ENCODE measurements at places on chromosomes 3 and 15. TPM values are rescaled to one million over a fixed set of nuclear protein-coding genes. Genes with fewer than 3 reads are reported as not detected.

- DNase-seq, result no peak
Observed at GRCh38 chr15:92724144-92724543, 68.6 kb upstream of the FAM174B start.

DNA sequence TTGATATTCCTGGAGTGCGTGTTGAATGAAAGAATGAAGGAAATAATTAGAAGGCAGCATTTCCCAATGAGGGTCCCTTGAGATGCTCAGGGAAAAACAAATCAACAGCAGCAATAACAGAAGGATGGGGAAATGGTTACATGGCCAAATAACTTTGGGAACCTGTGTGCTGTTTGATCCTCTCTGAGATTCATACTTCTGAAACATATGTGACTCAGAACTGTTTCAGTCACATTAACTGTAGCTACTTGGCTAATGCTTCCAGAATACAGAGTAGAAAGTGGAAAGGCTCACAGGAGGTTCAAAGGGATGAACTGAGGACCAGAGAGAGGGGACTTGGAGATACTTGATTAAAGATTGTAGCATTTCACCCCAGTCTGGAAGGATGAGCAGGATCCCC, 258.2 kb downstream of the SLCO3A1 start:
- no peak for DNase-seq

The MCF2L2 gene
- 0.84 TPM for total RNA-seq

The ADGRG7 gene
- total RNA-seq, result not detected

The XXYLT1 gene
- 6.0 TPM for total RNA-seq

The ANKRD34C gene
- not detected for total RNA-seq

- no peak for DNase-seq
Observed at GRCh38 chr15:100199711-100200286, 142.0 kb downstream of the ADAMTS17 start.

DNA sequence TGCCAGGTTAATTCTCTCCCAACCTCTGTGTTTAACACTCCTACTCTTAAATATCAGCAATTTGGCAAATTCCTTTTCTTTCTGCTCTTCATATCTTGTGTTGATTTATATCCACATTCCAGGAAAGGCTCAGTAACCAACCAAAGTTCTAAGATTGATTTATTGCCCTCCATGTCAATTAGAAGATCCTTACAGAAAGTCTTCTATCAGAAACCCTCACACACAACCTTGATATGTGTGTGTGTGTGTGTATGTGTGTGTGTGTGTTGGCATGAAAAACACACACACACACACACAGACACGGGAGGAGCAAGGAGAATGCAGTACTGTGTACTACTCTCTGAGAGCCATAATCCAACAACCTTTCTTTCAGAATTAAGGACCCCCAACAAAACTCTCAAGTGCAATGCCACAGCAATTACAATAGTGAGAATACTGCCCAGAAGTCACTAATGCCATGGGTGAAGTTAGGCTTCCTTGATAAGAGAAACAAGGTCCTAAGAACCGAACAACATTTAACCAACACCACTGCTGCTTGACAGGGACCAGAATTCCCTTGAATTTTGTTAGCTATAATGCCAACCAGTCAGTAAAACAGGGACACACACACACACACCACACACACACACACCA, 1.1 kb downstream of the LSAMP start:
- DNase-seq, result no peak

The SNTN gene
- total RNA-seq, result not detected

The UBL7 gene
- total RNA-seq, result 36.3 TPM

DNA sequence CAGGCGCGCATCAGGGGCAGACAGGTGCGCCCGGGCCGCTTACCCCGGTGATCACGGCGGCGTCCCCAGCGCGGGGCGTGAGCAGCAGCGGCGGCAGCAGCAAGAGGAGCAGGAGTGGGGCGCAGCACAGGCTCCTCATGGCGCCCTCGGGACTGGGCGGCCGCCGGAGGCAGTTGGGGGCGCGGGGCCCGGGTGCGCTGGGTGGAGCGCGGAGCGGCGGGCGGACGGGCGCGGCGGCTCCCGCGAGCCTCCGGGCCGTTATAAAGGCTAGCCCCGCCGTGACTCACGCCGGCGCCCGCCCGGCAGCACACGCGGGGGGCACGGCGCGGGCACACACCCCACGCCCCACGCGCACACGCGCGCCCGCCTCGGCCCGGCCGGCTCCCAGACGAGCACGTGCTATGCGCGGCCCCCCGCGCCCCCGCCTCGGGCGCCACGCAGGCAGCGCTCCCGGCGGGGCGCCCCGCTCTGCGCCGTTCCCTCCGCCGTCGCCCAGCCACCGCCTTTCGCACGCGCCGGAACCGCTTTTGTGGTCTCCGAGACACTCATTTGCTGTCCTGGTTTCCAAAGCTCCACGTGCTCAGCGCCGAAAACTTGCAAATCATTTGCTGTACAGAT, at the start of gene PROK2:
PROK2 (minus strand) TSS at position 235 of the 618 bp plus-strand sequence; CDS start at position 139, 96 bp downstream.
- no peak for DNase-seq

The MNS1 gene
- total RNA-seq, result not detected

GRCh38 chr15:62666046-62666445, 376.5 kb upstream of the TPM1 start:
- DNase-seq, result no peak

The VPS18 gene
- total RNA-seq, result 32.9 TPM

The LRRC2 gene
- total RNA-seq, result 2.3 TPM

The CTXN2 gene
- not detected for total RNA-seq

The SCN11A gene
- total RNA-seq, result 0.63 TPM

DNA sequence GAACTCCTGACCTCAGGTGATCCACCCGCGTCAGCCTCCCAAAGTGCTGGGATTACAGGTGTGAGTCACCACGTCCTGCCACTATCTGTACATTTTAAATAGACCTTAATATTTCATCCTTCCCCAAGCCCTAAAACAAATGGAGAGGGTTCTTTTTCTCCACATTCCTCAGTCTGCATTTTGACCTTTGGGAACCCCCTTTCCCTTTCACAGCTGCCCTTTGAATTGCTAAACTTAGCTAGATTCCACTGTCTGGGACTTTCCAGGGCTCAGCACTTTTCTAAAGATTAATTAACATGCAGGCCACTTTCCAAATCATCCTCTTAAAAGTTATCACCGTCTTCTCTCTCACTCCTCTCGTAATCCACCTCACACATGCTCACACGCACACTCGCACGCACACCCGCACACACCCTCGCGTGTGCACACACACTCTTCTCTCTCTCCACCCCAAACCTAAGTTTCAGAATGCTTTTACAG, 124.2 kb downstream of the TMCO5A start:
- DNase-seq, result no peak

The EXD1 gene
- not detected for total RNA-seq

The HCN4 gene
- not detected for total RNA-seq

- DNase-seq, result no peak
Observed at GRCh38 chr3:128113817-128114794, 9.5 kb downstream of the RUVBL1 start.

GRCh38 chr15:65101411-65101890, 13.5 kb downstream of the UBAP1L start:
- peak; percentile 69 for DNase-seq

The TMEM42 gene
- 22.1 TPM for total RNA-seq

GRCh38 chr15:87827131-87827530, 429.4 kb downstream of the NTRK3 start:
- DNase-seq, result no peak

DNA sequence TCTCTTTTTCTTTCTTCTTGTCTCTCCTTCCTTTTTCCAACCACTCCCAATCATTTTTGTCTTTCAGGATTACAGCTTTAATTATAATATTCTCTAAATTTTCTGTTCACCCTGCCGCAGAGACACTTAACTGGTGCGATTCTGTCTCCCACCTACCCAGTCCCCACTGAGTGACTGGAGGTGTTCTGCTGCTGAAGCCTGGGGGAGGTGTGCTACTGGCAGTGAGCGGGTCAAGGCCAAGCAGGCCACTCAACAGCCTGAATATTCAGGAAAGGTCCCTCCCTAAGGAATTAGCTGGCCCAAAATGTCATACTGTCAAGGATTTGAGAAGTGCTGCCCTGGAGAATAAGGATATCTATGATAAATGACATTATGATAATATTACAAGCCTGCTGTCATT, 126.5 kb downstream of the GABRG3 start:
- DNase-seq, result no peak

DNA sequence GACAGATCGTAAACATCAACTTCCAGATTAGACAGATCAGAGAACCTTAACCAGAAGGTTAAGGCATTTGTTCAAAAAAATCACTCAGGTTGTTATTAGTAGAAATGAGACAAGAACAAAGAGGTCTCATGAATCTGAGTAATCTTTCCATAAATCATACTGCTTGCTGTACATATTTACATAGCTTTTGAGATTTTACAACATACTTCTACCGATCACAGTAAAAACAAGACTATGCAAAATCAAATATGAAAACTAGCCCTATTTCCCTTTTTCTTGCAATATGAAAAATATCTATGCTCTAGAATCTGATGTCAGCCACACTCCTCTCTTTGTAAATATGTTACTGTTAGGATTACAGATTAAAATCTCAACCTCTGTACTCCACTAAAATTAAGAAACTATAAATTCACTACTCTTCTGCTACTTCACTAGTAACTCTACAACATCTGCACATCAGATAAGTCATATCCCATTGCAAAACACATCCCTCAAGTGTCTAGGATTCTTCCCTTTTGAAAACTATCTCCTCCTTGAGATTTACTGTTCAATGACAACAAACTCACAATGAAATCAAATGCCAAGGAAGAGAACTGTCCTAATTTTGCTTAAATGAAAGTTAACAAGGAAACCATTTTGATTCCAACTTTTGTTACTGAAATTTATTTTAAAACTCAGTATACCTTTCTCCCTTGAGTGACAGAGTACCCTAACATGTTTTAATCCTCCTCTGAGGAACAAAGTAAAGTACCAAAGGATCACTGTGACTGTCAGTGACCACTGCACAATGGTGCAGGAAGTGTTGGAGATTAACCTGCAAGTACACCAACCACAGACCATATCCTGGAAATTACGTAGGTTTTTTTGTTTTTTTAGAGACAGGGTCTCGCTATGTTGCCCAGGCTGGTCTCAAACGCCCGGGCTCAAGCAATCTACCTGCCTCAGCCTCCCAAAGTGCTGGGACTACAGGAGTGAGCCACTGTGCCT, 12.8 kb downstream of the DCUN1D1 start:
- no peak for DNase-seq

GRCh38 chr3:101902041-101902440, 52.7 kb downstream of the NFKBIZ start:
- no peak for DNase-seq

- DNase-seq, result no peak
Observed at GRCh38 chr3:142418926-142419592, 28.8 kb downstream of the XRN1 start.

DNA sequence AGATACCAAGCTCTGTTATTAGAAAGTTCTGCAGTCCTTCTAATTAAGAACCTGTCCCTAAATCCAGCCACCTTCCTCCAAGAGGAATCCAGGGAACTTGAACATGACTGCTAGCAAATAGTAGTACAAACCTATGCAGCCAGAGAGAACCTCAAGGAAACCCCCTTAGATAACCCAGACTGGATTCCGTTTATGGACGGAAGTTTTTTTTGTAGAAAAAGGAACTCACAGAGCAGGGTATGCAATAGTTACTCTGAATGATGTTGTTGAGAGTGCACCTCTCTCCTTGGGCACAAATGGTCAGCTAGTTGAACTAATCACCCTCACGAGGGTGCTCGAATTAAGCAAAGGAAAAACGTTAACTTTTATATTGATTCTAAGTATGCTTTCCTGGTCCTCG, 40.8 kb downstream of the TM4SF18 start:
- no peak for DNase-seq

DNA sequence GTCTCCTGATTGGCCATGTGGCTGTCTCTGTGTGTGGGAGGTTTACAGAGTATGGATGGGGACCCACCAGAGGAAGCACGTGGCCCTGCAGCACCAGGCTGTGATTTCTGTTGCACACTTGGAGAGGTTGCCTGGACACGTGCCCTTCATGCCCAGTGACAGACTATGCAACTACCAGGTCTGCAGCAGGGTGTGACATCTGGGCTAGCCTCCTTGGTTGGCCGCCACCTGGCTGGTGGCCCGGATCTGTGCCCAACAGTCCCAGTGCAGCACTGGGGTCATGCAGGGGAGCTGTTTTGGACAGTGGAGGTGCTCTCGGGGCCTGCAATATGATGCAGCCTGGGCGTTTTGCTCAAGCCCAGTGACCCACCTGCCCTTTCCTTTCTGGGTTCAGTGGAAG, 212.5 kb downstream of the UBE3A start:
- DNase-seq, result no peak

- DNase-seq, result no peak
Observed at GRCh38 chr3:152921351-152921750, 86.4 kb downstream of the P2RY1 start.

The XCR1 gene
- total RNA-seq, result 0.09 TPM

The NSUN3 gene
- total RNA-seq, result 10.0 TPM

GRCh38 chr3:161049683-161050248, 55.4 kb downstream of the B3GALNT1 start:
- no peak for DNase-seq

- no peak for DNase-seq
Observed at GRCh38 chr3:47024932-47025331, 45.5 kb downstream of the NBEAL2 start.

- no peak for DNase-seq
Observed at GRCh38 chr3:107045791-107046190, 331.4 kb upstream of the CCDC54 start.

DNA sequence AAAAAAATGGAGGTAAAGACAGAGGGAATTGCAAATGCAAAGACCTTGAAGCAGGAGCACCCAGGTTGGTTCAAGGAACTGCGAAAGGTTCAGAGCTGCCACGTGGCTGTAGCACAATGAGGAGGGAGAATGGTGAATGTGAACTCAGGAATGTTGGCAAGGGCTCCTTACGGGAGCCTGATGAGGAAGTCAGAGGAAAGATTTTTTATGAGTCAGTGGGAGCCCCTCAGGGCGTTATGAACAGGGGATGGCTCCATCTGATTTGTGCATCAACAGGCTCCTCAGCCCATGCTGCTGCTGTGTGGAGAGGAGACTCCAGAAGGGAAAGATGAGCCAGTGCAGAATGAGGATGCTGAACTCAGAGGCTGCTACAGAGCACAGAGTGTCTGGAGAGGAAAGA, 194.4 kb downstream of the ARRDC4 start:
- DNase-seq, result no peak

The MOBP gene
- total RNA-seq, result not detected

The CCDC13 gene
- total RNA-seq, result 1.1 TPM

GRCh38 chr15:32105258-32106241, 75.2 kb downstream of the CHRNA7 start:
- DNase-seq, result no peak

The PIK3CB gene
- 42.8 TPM for total RNA-seq

Data from omental fat pad (tissue), 4 donors.